ENCODE measurements at places on chromosomes 4 and X. TPM values are rescaled to one million over a fixed set of nuclear protein-coding genes. Genes with fewer than 3 reads are reported as not detected.

Gene PAGE2
- not detected for total RNA-seq

Gene ART3
- not detected for total RNA-seq

Gene PGRMC1
- 112 TPM for total RNA-seq

Gene CLDN22
- not detected for total RNA-seq

Gene FAM47B
- total RNA-seq, result not detected

Gene TLR2
- total RNA-seq, result 102 TPM

Gene CSAG3
- not detected for total RNA-seq

Gene TMEM175
- total RNA-seq, result 24.6 TPM

Gene TSPAN6
- total RNA-seq, result 9.8 TPM

Gene RBM46
- not detected for total RNA-seq

Gene SPACA5
- total RNA-seq, result not detected

DNA sequence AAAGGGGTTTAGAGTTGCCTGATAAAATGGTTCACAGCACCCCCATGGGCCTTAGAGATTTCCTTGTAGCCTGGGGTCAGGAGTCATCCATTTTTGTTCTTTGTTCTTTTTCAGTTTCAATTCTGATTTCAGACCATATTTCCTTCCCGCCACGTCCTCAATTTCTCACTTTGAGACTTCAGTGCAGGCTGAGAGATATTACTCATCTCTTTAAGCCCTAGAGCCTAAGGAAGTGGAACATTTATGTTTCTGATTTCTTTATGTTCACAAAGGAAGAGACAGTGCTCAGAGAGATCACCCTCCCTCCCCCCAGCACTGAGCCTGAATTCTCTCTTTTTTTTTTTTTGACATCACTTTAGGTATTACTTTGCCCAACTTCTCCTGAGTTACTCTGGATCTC lies 56.3 kb downstream of the MSN start:
- DNase-seq, result no peak
- H3K36me3 ChIP-seq, result no peaks in the 10 kb centered on the region
- no peak overlapping the region for H3K4me3 ChIP-seq
- no peaks in the 10 kb centered on the region for H3K27me3 ChIP-seq
- peaks cover 5% of the 10 kb centered on the region for H3K4me1 ChIP-seq
- H3K27ac ChIP-seq, result peak overlapping the region; percentile 7

GRCh38 chr4:153248641-153249198 lies 44.5 kb downstream of the TRIM2 start:
- peak overlapping the region; percentile 63 for H3K27ac ChIP-seq
- no peaks in the 10 kb centered on the region for H3K36me3 ChIP-seq
- peaks cover 7% of the 10 kb centered on the region for H3K4me1 ChIP-seq
- DNase-seq, result no peak
- H3K27me3 ChIP-seq, result no peaks in the 10 kb centered on the region
- peak overlapping the region; percentile 57 for H3K4me3 ChIP-seq

- H3K36me3 ChIP-seq, result no peaks in the 10 kb centered on the region
- H3K4me3 ChIP-seq, result no peak overlapping the region
- H3K4me1 ChIP-seq, result no peaks in the 10 kb centered on the region
- no peak overlapping the region for H3K27ac ChIP-seq
- no peaks in the 10 kb centered on the region for H3K27me3 ChIP-seq
- DNase-seq, result no peak
Observed at GRCh38 chr4:154277172-154277571, 214.4 kb downstream of the DCHS2 start.

DNA sequence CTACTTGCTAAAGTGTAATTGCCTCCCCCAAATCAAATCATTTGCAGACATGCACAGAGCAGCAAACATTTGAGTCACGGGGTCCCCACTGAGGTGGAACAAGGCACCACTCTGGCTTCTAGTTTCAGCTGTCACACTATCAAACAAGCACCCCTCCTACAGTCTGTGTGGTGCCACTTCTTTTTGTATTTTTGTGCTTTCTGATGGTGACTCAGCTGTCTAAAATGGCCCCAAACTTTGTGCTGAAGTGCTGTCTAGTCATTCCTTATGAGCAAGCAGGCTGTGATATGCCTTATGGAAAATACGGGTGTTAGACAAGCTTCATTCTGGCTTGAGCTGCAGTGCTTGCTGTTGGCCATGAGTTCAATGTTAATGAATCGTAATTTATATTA lies 15.4 kb downstream of the IGFBP7 start:
- H3K36me3 ChIP-seq, result no peaks in the 10 kb centered on the region
- H3K4me1 ChIP-seq, result peaks cover 24% of the 10 kb centered on the region
- no peak overlapping the region for H3K4me3 ChIP-seq
- H3K27me3 ChIP-seq, result no peaks in the 10 kb centered on the region

- H3K4me3 ChIP-seq, result no peak overlapping the region
- no peaks in the 10 kb centered on the region for H3K4me1 ChIP-seq
- DNase-seq, result no peak
- H3K27me3 ChIP-seq, result no peaks in the 10 kb centered on the region
Observed at GRCh38 chr4:41796545-41797210, 48.2 kb upstream of the PHOX2B start.

DNA sequence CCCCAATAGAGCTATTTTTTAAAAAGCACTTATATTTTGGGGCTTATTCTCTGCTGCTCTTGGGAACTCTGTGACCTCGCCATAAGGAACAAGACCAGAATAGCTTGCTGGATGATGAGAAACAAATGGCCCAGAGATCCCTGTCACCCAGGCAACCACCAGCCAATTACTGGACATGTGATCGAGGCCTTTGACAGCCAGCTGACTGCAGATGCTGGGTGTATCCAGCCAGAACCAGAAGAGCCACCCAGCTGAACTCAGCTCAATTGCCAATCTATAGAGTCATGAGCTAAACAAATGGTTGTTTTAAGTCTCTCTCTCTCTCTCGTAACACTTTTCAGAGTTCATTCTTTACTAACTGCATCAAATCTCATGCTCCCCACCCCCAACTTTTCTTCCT lies 24.4 kb upstream of the CITED1 start:
- no peaks in the 10 kb centered on the region for H3K36me3 ChIP-seq
- no peak overlapping the region for H3K4me3 ChIP-seq
- no peak for DNase-seq
- no peak overlapping the region for H3K27ac ChIP-seq

- peaks cover 19% of the 10 kb centered on the region for H3K4me1 ChIP-seq
- H3K27me3 ChIP-seq, result peaks cover 13% of the 10 kb centered on the region
- peak; percentile 27 for DNase-seq
- H3K27ac ChIP-seq, result peak overlapping the region; percentile 91
Observed at GRCh38 chr4:150078579-150079080, 385 bp downstream of the DCLK2 start.

- H3K27ac ChIP-seq, result peak overlapping the region; percentile 92
- no peaks in the 10 kb centered on the region for H3K27me3 ChIP-seq
- DNase-seq, result no peak
- H3K36me3 ChIP-seq, result no peaks in the 10 kb centered on the region
- no peak overlapping the region for H3K4me3 ChIP-seq
Observed at GRCh38 chr4:2810388-2810787, 17.5 kb downstream of the SH3BP2 start.

DNA sequence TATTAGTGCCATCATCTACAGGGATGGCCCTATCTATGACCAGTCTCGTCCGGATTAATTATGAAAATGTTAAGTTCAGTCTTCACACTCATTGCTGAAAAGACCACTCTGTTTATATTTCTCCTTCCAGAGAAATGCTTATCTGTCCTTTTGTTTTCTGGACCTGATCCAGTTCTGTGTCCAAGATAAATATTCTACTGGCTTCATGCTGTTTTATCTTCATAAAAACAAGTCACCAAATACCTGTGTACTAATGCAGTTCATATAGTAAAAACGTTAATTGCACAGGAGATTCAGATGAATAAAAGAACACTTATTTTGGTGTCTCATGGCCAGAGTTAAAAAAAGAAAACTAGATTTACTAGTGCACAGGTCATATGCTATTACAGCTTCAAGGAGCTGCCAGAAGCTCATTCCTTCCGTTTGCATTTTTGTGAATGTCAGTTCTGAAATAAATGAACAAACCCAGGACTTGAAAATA lies 17.3 kb downstream of the FNIP2 start:
- no peak overlapping the region for H3K4me3 ChIP-seq
- no peaks in the 10 kb centered on the region for H3K27me3 ChIP-seq
- DNase-seq, result no peak
- peaks cover 66% of the 10 kb centered on the region for H3K4me1 ChIP-seq
- H3K27ac ChIP-seq, result no peak overlapping the region

- H3K4me3 ChIP-seq, result no peak overlapping the region
- peaks cover 8% of the 10 kb centered on the region for H3K4me1 ChIP-seq
- H3K27me3 ChIP-seq, result no peaks in the 10 kb centered on the region
Observed at GRCh38 chr4:25884031-25884782, 21.4 kb upstream of the SEL1L3 start.

- H3K4me1 ChIP-seq, result no peaks in the 10 kb centered on the region
- no peak overlapping the region for H3K4me3 ChIP-seq
- peaks cover 24% of the 10 kb centered on the region for H3K36me3 ChIP-seq
- no peak overlapping the region for H3K27ac ChIP-seq
- no peak for DNase-seq
Observed at GRCh38 chr4:121675715-121676114, 21.1 kb downstream of the ANXA5 start.

- no peaks in the 10 kb centered on the region for H3K27me3 ChIP-seq
- no peak overlapping the region for H3K27ac ChIP-seq
- H3K4me1 ChIP-seq, result no peaks in the 10 kb centered on the region
- no peaks in the 10 kb centered on the region for H3K36me3 ChIP-seq
- DNase-seq, result no peak
Observed at GRCh38 chr4:181578911-181579310, 664.3 kb upstream of the TENM3 start.

DNA sequence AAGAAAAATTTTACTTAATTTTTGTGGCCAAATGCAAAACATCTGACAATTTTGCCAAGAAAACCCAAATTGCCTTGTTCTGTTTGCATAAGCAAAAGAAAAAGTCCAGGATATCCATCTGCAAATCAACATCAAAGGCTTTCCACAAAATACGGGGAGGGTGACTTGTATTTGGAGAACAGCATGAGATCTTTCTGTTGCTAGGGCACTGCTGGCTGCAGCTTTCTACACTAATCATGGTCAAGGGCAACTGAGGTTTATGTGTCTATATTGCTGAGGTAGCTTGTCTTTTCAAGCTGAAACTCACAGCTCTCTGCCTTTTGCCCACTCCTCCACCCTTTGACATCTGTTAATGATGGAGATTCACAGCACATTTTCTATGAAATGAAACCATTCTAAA lies 389.1 kb downstream of the NKX6-1 start:
- no peak overlapping the region for H3K27ac ChIP-seq
- H3K27me3 ChIP-seq, result no peaks in the 10 kb centered on the region
- H3K4me1 ChIP-seq, result no peaks in the 10 kb centered on the region
- no peak for DNase-seq
- H3K4me3 ChIP-seq, result no peak overlapping the region

- no peaks in the 10 kb centered on the region for H3K36me3 ChIP-seq
- H3K4me1 ChIP-seq, result peaks cover 17% of the 10 kb centered on the region
- H3K27ac ChIP-seq, result no peak overlapping the region
Observed at GRCh38 chr4:38069271-38069760, 109.1 kb downstream of the PTTG2 start.

DNA sequence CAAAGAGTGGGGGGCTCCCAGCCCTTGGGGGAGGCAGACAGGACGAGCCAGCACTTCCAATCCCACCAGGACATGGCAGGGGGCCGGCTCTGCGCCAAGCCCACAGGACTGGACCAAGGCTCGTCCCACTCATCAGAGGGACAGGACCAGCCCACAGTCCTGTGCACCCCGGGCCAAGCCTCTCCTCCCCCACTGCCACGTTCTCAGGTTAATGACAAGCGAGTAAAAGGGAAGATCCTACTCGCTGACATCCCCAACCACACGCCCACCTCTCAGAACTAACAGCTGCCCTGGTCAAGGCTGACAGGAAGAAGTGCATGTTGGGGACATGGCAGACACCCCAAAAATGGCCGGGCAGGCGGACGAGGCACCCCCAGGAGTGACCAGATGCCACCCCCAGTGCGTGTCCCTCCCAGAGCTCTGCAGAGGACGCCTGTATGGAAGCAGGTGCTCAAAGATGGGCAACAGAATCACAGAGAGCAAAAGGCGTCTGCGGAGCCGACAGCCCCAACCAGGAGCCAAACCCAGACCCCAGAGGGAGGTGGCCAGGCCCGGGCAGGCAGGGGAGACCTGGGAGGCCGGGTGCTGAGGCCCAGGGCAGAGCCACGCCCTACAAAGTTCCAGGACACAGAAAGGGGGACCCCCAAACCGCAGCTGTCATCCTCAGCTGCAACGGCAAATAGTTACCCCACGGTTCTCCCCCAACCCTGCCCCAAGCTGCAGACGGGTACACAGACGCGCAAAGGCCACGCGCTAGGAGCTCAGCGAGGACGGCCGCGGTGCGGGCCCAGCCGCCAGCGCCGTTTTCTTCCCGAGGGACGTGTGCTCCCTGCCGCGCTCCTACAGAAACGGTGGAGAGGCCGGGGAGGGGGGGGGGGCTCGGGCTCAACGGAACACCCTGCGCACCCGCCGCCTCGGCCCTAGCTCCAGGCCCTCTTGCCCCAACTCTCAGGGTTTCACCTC lies 1.7 kb downstream of the CTBP1 start:
- peak overlapping the region; percentile 99 for H3K27ac ChIP-seq
- H3K4me3 ChIP-seq, result peak overlapping the region; percentile 63
- no peaks in the 10 kb centered on the region for H3K36me3 ChIP-seq
- H3K27me3 ChIP-seq, result no peaks in the 10 kb centered on the region
- peak; percentile 72 for DNase-seq

DNA sequence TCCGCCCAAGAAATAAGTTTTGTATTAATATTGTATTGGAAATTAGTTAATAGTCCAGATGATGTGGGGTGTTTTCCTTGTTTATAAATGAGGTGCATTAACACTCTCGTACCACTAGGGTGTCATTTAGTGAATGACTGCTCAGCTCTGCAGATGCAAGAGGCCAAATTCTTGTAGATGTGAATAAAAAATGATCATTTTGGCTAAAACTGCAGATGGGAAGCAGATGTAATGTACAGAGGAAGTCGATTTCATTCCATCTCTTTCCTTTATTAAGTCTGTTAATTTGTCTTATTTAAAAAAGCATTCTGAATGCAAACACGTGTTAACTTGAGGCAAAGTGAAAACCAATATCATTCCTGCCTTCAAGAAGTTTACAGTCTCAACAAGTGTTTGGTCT lies 108.1 kb downstream of the DHX15 start:
- H3K27ac ChIP-seq, result no peak overlapping the region
- H3K4me1 ChIP-seq, result peaks cover 17% of the 10 kb centered on the region
- H3K4me3 ChIP-seq, result no peak overlapping the region

GRCh38 chr4:151169223-151169622 lies 69.8 kb downstream of the RPS3A start:
- H3K36me3 ChIP-seq, result peaks cover under 1% of the 10 kb centered on the region
- no peak overlapping the region for H3K4me3 ChIP-seq
- no peaks in the 10 kb centered on the region for H3K27me3 ChIP-seq
- H3K4me1 ChIP-seq, result peaks cover 25% of the 10 kb centered on the region
- peak overlapping the region; percentile 37 for H3K27ac ChIP-seq

- no peaks in the 10 kb centered on the region for H3K27me3 ChIP-seq
- H3K36me3 ChIP-seq, result no peaks in the 10 kb centered on the region
- peaks cover 7% of the 10 kb centered on the region for H3K4me1 ChIP-seq
- H3K4me3 ChIP-seq, result no peak overlapping the region
- no peak for DNase-seq
Observed at GRCh38 chr4:147863808-147864472, 132.1 kb downstream of the ARHGAP10 start.

DNA sequence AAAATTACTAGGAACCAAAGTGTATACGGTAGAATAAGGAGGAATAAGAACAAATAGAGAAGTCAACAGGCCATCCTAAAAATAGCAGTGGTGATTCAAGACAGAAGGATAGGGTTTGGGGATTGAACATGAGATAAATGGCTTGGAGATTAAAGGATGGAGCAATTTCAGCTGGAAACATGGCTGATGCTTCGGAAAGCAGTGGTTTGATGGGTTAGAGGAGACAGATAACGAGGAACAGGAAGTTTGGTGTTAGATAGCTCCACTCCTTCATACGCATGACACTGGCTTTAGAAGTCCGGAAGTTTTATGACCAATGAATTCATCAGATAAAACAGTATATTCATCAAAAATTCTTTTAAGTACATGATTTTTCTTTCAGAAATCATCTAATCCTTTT lies 70.8 kb upstream of the GALNTL6 start:
- no peaks in the 10 kb centered on the region for H3K36me3 ChIP-seq
- no peak overlapping the region for H3K4me3 ChIP-seq
- DNase-seq, result no peak
- H3K27me3 ChIP-seq, result no peaks in the 10 kb centered on the region
